Stimulated activated CD4-positive, alpha-beta T cell treated with anti-CD3 and anti-CD28 coated beads, Interleukin-4, amount 100 ng/mL, for 4 hours (primary cell): ENCODE measurements at places on chromosomes 7 and 10.

DNA sequence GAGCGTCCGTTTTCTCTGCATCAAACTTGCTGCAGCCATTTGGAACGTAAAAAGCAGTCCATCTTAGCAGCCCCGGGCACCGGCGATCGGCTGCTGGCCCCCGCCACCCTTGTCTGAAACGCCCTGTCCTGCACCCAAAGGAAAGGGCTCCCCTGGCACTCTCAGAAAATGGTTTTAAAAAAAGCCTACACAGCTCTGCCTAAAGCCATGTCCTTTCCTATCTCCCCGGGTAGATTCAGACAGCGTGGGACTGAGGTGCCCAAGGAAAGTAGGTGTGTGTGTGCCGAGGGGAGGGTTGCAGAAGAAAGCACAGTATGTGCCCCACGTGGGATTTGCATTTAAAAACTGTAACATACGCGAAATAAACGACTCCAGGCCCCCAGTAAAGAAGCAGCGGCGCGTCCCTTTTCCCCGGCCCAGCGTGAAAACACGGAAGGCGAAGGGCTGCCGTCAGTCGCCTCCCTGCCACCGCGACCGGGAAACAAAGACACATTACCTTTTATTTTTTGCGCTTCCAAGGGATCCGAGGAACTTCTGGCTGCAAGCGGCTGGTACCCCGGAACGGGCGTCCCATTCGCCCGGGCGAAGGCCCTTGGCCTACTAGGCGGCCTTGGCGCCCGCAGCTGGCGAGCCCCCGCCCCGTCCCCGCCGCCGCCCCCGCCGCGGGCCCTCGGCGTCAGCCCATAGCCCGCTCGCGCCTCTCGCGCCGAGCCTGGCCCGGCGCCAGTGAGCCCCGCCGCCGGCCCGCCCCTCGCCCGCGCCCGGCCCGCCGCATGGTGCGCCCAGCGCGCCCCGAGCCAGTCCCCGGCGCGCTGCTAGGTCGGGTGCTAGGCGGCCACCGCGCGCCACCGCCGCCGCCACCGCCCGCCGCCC lies 304.6 kb downstream of the PRPF18 start:
- DNase-seq, result no peak

DNA sequence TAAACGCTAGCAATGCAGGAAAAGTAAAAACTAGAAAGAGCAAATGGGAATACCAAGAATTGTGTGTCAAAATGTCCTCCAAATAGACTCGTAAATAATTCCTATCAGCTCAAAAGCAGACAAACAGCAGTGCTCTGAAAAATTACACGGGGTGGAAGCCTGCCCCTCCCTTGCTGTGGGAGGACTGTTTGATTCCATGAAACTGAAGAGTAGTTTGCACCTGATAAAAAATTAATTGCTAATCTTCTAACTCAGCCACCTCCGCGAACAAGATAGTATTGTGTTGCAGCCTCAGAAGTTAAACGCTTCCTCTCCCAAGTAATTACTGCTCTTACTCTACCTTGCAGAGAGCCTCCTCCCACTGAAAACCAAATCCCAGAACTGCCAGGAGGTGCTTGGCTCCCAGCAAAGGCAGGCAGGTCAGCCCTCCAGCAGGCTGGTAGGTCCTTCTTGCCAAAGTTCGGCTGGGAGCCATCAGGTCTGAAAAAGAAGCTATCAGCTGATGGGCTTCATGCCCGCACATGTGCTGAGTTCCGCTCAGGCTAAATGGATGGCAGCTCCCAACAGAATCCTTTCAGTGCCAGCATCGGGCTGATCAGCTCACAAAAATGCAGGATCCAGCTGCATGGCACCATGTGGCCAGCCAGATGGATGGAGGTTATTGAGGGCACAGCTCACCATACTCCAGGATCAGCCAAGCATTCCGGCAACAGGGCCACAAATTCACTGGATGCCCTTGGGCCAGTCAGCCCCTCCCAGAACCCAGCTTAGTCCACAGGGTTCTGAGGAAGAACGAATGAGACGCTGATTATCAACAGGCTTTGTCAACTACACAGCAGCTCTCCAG lies 37.1 kb downstream of the MAD1L1 start:
- no peak for DNase-seq

GRCh38 chr7:150410680-150411346 lies 31.7 kb downstream of the ZNF775 start:
- DNase-seq, result no peak

DNA sequence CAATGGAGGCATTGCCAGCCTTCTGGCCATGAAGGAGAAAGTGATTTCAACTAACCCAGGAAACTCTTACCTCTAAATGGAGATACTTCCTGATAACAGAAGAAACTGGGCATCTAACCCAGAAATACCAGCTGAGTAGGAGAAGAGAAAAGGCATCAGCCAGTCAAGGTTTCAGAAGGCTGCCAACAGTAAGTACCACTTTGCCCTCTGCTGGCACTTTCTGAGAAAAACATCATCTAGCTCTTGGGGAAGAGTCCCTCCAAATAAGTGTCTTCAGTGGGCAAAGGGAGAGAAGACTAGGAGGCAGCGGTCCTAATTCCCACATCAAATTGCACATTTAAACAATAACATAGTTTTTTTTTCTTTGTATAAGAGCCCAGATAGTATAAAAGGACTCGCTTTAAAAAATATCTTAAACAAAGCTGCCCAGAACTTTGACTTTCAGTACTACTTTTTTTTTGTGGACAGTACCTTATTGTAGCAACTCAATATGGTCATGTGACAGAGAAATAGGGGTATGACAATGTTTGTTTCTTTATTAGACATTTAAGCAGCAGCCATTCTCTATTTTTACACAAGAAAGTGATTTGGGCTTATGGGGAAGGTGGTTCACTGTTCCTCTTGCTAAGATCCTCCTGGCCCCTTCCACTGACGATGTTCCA lies 157.3 kb downstream of the CTTNBP2 start:
- DNase-seq, result no peak

DNA sequence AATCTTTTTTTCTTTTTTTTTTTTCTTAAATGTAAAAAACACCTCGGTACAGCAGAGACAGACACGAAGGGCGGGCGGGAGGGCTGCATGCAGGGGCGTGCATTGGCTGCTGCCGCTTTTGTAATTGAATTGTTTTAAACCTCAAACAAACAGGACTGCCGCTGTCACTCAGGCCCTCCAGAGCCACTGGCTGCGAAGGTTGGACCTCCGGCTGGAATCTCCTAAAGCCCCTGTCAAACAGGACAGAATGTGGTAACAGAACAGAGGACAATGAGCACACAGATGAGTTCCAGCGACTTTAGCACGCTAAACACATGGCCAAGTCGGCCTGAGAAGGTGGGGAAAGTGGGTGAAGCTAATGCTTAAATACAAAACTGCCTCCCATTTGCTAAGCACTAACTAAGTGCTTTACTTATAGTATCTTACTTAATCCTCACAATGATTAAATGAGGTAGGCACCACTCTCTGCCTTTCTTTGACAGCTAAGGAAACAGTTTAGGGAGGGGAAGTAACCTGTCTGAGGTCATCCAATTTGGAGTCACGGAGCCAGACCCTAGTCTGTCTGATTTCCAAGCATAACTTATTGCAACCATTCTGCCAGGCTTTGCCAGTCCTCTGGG lies 3.0 kb upstream of the NDST2 start:
- DNase-seq, result no peak

- no peak for DNase-seq
Observed at GRCh38 chr7:17530741-17531421, 232.4 kb downstream of the AHR start.
